Globus pallidus (tissue), 1 donor: ENCODE measurements at places on chromosomes 7 and 10.

- no peak for DNase-seq
These were observed 227.4 kb upstream of the COBL start for GRCh38 chr7:51543801-51544553.

- no peak for DNase-seq
These were observed 50.7 kb upstream of the RHEB start for GRCh38 chr7:151570366-151570915.

- peak; percentile 35 for DNase-seq
These were observed 15.7 kb downstream of the ZFAND2A start for GRCh38 chr7:1144269-1144771.

DNA sequence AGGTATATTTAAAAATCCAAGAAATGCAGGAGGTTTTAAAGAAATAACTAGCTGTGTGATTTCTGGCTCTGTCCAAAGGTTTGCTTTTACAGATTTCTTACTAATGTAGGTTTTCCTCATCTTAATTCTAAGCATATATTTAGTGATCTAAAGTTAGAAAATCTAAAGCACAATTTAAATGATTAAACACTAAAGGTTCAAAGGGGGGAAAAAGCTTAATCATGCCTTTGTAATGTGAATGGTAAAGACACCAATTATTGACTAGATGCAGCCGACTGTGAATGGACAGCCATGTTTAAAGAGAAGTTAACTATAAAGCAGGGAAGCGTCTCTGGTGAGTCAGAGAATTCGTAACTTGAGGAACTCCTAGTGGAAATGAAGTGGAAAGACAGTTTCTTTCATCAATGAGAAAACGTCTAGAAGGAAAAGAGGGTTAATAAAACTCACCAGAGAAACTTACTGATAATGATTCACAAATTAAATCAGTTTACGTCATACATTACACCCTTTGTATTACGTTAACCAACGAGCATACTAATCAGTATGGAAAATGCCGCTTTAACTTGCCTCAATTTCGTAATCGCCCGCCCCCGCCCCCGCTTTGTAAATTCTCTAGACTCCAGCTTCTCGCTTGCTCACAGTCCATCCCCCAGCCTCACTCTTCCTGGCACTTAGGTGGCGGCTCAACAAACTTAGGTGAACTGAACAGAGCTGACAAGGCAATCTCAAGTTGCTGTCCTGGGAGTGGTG, 1.1 kb upstream of the HBP1 start:
- DNase-seq, result peak; percentile 81
